ENCODE measurements at places on chromosomes 5 and 9.
A peak's percentile ranks its signal among the peaks of the same experiment; 100 is the strongest.

DNA sequence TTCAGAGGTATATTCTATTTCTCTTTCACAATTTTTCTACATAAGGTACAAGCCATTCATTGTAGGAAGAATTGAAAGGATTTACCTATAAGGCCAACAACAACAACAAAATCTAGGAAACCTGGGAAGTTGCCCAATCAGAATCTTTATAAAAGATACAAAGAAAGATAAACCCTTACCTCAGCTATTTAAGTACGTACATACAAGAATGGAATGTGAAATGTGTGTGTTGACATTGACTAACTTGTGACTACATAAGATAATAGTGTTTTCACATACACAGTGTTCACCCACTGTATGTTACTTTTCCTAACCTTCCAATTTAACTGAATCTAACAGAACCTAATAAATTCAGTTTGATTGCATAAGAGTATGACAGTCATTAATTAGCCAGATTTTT, 154.1 kb downstream of the ADAMTS6 start:
- DNase-seq = no peak

GRCh38 chr9:69324549-69325401, at the start of gene ENTREP1:
Gene ENTREP1 (plus strand): TSS chr9:69325215. CDS start chr9:69325310, 95 bp downstream.
- DNase-seq = no peak

DNA sequence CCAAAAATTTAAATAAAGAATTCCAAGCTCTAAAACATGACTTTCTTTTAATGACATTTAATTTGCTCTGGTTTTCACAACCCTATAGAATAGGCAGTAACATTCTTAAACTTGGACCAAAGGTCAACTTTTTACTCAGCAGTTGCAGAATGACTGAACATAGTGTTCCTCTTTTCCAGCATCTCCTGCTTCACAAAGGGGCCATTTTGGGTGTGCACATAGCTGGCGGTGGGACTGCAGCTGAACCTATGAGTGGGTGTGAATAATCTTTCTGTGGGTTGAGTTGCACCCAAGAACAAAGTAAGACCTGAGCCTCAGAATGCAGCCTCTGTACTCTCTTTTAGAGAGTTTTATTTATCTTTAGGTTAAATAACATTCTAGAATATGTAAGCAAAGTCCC, 96.9 kb upstream of the HAPLN1 start:
- DNase-seq = no peak

- DNase-seq = no peak
Observed at GRCh38 chr9:91196103-91196950, 165.4 kb downstream of the AUH start.

GRCh38 chr5:67215519-67216471, 19.2 kb upstream of the CD180 start:
- peak; percentile 39 for DNase-seq

GRCh38 chr5:172779691-172780341, 8.8 kb upstream of the DUSP1 start:
- no peak for DNase-seq

DNA sequence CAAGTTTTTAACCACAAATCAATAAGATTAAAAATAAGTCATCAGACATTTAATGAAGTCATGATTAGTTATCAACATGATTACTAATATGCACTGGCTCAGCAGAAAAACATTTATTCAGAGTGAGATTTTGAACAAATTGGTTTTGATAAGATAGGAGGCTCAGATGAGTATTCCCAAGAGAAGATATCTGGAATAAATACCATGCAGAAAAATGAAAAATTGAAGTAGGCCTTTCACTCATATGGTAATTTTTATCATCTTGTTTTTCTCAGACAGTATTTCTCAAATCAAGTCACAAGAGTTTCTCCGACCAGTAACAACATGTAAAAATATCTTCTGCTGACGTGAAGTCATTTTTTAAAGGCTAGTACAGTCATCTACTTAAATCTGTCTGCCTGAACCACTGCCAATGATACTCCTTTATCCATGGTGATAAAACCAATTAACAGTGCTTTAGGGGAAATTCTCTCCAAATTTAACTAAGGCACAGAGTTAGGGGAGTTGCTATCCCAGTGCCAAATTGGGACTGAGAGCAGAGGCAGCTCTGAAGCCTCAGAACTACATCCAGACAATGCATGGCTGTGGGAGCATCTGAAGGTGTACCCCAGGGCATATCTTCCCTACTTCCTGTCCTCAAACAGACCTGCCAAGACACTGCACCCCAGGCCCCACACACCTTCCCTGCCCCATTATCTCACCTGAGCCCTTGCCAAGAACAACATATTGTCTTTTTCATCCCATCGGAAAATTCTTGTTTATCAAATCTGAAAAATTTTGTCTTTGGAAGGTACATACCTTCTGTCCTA, 105.5 kb upstream of the TSLP start:
- DNase-seq = no peak

DNA sequence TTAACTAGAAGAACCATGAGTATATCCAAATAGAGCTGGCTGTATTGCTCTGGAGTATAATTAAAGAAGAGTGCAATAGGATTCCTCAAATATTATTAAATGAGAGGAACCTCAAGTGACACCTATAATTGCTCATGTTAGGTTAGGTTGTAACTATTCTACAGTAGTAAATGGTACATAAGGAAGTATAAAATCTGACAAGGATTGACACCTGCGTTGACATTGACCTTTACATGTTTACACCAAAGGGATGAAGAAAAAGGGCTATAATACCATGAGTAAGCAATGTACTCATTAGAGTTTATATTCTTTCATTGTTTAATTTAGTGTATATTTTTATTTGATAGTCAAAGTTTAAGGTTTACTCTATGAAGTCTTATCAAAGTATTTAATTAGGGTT, 48.9 kb downstream of the SLC12A2 start:
- DNase-seq = no peak

- no peak for DNase-seq
Observed at GRCh38 chr9:88551546-88552137, 16.7 kb downstream of the NXNL2 start.

DNA sequence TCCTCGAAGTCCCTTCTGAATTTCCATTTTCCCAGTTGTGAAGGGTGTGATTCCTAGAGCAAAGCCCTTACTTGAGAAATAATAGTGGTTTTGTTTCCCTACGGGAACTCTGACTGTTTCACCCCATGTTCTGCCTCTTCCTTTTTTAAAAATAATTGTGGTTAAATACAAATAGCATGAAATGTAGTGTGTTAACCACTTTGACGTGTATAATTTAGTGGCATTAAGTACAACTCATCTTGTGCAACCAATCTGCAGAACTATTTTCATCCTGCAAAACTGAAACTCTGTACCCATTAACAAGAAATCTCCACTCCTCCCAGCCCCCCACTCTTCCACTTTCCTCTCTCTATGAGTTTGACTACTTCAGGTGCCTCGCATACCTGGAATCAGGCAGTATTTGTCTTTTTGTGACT, 35.6 kb upstream of the HAND1 start:
- no peak for DNase-seq

All from stimulated activated CD8-positive, alpha-beta memory T cell treated with anti-CD3 and anti-CD28 coated beads, Interleukin-7, amount 100 ng/mL, for 1 hour (primary cell).